ENCODE measurements at places on chromosomes 4 and X.

GRCh38 chr4:73127839-73128453 lies 58.4 kb upstream of the COX18 start:
- peak; percentile 29 for DNase-seq

- DNase-seq = no peak
These were observed 12.0 kb downstream of the DKC1 start for GRCh38 chrX:154774622-154775021.

DNA sequence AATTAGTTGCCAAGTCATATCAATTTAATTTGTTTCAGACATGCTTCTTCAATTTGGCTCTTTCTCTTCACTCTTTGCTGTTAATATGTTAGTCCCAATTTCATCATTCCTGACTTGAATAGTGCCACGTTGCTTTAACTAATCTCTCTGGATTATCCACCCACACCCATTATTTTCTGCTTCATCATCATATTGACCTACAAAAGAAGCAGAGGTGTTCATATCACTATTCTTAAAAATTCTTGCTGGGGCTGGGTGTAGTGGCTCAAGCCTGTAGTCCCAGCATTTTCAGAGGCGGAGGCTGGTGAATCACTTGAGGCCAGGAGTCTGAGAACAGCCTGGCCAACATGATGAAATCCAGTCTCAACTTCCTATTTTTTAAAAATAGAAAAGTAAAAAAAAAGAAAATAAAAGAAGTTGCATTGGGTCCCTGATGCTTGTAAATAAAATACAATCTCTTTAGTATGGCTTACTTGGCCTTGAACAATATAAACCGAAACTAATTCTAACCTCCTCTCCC lies 65.7 kb upstream of the KCNIP4 start:
- no peak for DNase-seq

GRCh38 chrX:109936598-109936997 lies 66.3 kb upstream of the TMEM164 start:
- DNase-seq = no peak

- no peak for DNase-seq
These were observed 295.0 kb upstream of the NR3C2 start for GRCh38 chr4:148737061-148737770.

DNA sequence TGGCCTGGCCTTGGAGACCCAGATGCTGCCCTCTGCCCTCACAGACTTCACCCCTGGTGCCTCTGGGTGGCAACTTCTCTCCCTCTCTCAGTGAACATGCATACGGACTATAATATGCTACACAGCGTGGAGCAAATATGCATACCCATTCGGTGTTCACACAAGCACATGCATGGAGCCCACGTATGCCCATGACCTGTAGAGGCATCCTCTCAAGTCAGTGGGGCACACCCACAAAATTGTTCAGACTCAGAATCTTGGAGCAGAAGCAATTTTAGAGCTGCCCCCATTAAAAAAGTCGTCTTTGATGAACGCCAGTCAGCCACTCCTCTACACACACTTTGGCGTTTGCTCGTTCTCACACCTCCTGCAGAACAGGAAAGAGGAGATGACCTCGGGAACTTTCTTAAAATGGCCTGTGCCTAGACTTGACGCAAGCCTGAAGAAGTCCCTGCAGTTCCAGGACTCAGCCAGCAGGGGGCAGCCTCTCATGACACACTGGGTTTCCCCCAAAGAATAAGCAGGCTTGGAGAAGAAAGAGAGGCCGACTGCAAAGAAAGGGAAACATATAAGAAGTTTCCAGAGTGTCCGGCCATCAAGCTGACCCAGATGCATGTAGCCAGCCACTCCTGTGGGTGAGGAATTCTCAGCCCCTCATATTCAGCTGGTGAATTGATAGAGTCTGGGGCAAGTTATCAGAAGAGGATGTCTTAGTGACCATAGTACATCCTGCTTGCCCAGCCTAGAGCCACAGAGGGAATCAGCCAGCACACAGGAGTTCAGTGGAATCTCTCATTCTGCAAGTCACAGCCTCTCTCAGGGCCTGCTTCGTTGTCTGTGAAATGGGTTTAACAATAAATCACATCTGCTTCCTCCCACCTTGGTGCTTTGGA lies 17.3 kb downstream of the APLN start:
- DNase-seq = peak; percentile 72

DNA sequence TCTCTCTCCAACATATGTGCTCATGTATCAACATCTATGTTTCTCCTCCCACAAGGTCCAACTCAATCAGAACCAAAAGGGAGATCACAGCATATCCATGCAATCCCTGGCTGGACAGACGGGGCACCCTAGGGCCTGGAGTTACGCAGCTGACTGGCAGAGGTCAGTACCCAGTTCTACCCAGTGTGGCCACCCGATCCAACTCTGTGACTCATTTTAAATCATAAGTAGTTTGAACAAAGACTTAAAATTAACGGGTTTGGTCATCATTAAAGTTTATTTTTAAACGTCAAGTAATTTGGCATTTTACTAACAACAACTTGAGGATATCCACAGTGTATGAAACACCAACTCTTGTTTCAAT lies 59.5 kb downstream of the APBB2 start:
- DNase-seq = no peak

GRCh38 chrX:112863850-112864249 lies 23.2 kb upstream of the AMOT start:
- no peak for DNase-seq

DNA sequence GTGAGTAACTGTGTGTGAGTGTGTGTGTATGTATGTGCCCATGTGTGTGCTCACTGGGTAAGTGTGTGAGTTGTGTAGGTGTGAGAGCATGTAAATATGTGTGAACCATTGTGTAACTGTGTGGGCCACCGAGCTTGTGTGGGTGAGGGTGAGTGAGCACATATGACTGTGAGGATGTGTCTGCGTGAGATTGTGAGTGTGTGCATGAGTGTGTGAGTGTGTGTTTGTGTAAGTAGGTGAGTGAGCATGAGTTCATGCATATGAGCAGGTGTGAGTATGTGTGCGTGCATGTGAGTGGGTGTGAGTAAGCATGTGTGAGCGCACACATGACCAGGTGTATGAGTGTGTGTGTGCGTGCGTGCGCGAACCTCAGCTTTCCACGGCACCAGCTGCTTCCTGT lies 1.4 kb upstream of the ATP2B3 start:
- no peak for DNase-seq

DNA sequence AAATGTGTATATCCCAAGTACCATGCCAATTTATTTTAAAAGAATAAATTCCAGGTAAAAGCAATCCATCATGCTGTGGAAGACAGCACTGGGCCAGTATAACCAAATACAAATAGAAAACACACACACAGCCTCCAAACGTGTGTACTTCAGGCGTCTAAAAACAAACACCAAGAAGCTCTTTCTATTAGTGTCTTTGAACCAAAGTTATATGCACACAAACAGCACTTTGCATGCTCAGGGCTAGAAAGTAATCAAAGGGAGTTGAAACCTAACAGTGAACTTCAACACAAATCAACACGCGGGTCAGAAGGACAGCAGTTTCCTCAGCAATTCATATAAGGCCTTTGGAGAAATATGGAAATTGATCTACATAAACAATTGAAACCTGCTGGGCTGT lies 15.4 kb downstream of the GASK1B start:
- no peak for DNase-seq

DNA sequence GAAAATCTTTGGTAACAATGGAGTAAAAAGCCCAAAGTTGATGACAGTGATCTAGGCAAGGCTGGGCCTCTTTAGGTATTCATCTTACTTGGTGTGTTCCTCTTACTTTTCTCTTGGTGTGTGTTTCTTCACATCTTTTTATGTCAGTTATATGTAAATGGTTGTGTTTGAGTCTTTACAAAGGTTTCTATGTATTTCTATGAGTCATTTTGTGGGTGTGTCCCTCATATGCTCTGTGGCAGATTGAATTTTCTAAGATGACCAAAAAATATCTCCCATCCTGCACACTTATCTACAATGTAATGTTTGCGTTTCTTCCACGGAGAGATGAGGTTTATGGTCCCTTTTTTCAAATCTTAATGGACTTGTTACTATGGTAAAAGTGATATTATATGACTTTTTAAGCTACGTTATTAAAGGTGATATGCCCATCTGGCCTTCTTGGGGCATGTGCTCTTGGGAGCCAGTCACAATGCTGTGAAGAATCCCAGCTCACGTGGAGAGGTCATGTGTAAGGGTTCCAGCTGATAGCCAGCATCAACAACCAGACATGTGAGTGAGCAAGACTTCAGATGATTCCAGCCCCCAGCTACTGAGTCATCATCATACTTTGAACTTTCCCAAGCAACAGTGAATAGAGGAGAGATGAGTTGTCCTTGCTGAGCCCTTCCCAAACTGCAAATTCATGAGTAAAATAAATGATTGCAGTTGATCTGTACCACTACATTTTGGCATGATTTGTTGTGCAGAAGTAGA lies 126.9 kb downstream of the CBLL2 start:
- no peak for DNase-seq

- peak; percentile 28 for DNase-seq
These were observed 12.2 kb downstream of the SMPX start for GRCh38 chrX:21745756-21746155.

- no peak for DNase-seq
These were observed 90.4 kb downstream of the SLC16A2 start for GRCh38 chrX:74511704-74512103.

GRCh38 chr4:85986266-85986665 lies 373.6 kb downstream of the MAPK10 start:
- DNase-seq = no peak

- no peak for DNase-seq
These were observed 43.0 kb upstream of the ARHGAP24 start for GRCh38 chr4:85431881-85432485.

- DNase-seq = no peak
These were observed 17.0 kb downstream of the RBMX2 start for GRCh38 chrX:130418740-130419139.

GRCh38 chrX:24117258-24117657 lies 32.3 kb upstream of the ZFX start:
- DNase-seq = no peak

DNA sequence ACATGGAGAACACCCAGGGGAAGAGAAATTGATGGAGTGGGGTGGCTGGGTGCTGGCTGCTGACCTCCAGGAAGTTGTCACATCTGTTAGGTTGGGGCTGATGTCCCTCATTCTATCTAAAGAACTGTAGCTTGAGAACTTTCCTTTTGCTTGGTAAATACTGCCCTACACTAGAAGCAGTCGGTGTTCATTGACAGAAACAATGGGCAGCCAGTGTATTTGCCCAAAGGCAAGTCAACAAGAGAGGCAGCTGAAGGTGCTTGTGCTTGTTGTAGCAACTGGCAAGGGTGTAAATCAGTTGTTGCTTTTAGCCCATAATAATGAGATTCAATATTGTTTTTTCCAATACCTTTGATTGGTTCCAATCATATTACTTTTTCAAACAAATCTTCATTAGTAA lies 956 bp downstream of the TMEM154 start:
- DNase-seq = no peak

- DNase-seq = no peak
These were observed 3.1 kb upstream of the BCORL1 start for GRCh38 chrX:129979207-129979920.

GRCh38 chr4:119189638-119190037 lies 22.9 kb upstream of the USP53 start:
- DNase-seq = no peak

DNA sequence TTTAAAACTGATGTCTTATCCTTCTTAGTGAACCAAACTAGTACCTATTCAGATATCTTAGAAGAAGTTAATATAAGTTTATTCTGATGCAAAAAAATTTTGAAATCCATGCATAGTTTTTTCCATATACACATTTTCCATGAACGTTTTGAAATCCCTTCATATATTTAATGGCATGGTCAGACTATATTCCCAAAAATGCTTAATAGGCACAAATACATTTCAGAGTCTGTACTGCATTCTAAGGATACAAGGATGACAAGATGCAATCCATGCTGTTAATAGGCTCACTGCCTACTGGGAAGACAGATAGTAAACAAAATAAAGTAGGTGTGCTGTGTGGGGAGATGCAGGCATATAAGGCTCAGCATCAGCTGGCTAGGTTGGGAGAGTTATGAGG lies 33.2 kb downstream of the PROM1 start:
- DNase-seq = no peak

DNA sequence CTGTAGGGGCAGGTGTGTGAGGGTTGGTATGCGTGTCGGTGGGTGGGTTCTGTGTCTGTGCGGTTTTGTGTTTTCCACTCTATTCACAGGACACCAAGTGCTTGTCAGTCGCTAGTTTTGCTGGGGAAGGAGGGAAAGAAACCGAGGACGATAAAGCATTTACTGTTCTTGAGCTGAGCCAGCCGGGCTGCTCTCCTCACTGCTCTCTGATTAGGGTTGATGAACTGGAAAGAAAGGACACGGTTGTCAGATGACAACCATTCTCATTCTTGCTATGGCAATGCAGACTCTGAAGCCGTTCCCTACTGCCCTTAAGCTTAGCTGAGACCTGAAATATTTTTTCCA lies 832 bp downstream of the EGFL6 start:
- DNase-seq = no peak
